ENCODE measurements at places on chromosomes 3 and 15.

DNA sequence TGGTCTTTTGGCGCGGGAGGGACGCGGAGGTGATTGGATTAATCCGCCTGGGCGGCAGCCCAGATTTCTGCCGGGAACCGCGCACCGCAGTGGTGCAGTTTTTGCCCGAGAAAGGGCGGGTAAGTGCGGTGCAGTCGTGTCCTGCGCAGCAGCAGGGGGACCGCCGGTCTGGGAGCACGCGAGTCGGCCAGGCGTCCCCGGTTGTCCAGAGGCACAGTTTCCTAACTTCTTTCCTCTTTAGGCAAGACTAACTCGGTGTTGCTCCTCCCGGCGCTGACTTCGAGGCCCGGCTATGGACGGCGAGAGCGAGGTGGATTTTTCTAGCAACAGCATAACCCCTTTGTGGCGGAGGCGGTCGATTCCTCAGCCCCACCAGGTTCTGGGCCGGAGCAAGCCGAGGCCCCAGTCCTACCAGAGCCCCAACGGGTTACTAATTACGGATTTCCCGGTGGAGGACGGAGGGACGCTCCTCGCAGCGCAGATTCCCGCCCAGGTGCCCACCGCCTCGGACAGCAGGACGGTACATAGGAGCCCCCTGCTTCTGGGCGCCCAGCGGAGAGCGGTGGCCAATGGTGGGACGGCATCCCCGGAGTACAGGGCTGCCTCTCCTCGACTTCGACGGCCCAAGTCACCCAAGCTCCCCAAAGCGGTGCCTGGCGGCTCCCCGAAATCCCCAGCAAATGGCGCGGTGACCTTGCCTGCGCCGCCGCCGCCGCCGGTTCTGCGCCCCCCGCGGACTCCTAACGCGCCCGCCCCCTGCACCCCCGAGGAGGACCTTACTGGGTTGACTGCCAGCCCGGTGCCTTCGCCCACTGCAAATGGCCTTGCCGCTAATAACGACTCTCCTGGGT lies 736 bp downstream of the ARHGEF26 start:
- peak; percentile 57 for DNase-seq

DNA sequence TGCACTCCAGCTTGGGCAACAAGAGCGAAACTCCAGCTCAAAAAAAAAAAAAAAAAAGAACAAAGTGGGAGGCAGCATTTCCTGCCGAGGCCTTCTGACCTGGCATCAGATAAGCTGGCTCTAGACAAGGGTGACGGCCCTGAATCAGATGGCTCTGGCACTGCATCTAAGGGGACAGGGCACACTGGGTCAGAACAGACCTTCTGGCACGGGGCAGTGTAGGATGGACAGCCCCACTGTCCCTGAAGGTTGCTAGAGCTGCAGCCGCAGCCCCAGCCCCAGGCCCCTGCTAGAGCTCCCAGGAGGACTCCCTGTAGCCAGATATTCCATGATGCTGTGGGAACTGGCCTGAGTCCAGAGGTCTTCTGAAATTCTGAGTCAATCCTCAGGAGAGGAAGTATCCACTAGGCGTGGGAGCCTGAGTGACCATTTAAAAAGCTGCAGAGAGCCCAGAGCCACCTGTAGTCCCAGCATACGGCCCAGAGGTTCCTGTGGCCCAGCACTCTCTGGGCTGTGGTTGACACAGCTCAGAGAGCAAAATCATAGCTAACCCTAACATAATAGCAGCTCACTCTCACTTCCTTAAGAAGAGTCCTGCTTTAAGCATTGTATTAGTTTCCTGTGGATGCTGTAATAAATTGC lies 69.2 kb upstream of the MFGE8 start:
- DNase-seq = peak; percentile 70

GRCh38 chr3:72630969-72631344 lies 217.3 kb downstream of the SHQ1 start:
- DNase-seq = no peak

- no peak for DNase-seq
Measured at GRCh38 chr3:126773783-126774182, 69.7 kb downstream of the CHCHD6 start.

Measured in M059J (cell line).